GM23338 (cell line): ENCODE measurements at places on chromosomes 1 and 21. TPM values are rescaled to one million over a fixed set of nuclear protein-coding genes. Genes with fewer than 3 reads are reported as not detected.

The ZNF593OS gene
- total RNA-seq: not detected in 2 replicates

The IVL gene
- not detected in 2 replicates for total RNA-seq

GRCh38 chr1:70688580-70688979 lies 277.5 kb downstream of the CTH start:
- no peak for DNase-seq

GRCh38 chr1:91545506-91546300 lies 45.1 kb downstream of the CDC7 start:
- no peak for DNase-seq

The OR2L2 gene
- 0.07 TPM in 1 of 2 replicates, not detected in the other for total RNA-seq
